Motor neuron (in vitro differentiated cells): ENCODE measurements at places on chromosomes 4 and X.

DNA sequence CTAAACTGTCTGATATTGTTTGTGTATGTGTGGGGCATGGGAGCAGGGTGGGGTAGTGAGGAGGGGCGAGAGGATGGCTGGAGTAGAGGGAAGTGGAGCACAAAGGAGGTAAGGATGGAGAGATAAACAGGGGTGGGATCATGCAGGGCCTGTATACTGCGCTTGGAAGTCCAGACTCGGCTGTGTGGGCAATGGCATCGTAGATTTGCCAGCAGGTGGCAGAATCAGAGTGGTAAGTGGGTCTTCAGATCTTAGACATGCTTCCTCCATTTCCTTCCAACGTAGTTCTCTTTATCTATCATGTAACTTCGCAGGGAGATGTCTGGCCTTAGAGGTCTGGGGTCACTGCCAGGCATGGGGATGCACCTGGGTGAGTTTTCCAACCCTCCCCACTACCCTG lies 155.5 kb downstream of the PDGFRA start:
- ATAC-seq = no peak

GRCh38 chr4:10011885-10012284 lies 9.4 kb downstream of the SLC2A9 start:
- no peak for ATAC-seq

DNA sequence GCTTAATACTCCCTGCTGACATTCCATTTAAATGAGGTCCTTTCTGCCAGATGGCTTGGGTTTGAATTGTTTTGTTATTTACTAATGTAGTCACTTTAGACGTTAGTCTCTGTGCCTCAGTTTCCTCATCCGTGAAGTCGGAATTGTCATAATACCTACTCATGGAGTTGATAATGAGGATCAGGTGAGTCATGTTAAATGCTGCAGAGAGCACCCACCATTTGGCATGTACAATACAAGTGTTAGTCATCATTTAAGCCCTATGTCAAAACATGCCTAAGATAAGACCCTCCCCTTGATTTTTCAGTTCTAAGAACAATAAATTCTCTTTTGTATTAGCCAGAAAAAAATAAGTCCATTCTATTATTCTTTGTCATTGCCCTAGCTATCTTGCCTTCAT lies 534.8 kb upstream of the HTR2C start:
- ATAC-seq = no peak

DNA sequence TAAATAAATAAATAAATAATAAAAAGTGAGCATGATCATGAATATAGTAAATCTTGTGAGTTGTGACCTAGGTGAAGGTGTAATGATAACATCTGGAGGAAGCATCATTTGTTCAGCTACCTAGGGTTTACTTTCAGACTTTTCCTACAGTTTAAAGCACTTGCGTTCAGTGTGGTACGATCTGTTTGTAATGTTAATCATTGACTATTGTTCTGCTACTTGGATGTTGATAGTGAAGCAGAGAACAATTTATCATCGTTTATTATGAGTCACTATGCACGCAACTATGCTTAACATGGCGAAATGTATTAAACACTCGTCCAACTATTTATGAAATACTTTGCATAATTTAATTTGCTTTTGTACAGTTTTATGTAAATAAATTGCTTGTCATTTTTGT lies 426.2 kb downstream of the PCDH7 start:
- no peak for ATAC-seq

DNA sequence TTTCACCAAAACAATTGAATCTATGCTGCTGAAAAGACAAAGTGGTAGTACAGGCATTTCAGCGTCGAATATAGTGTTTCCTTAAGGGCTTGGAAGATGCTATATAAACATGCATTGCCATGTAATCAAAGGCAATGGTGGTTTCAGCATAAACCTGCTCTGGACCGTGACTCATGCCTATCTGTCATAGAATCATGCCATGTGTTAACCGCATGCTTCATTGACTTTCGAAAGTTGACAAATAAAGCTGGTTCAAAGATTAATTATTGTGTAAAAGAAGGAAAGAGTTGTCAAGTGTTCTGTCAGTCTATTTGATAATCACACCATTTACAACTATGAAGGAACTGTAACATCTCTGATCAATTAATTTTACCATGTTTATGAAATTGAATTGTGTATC lies 83.2 kb downstream of the FUNDC1 start:
- no peak for ATAC-seq

DNA sequence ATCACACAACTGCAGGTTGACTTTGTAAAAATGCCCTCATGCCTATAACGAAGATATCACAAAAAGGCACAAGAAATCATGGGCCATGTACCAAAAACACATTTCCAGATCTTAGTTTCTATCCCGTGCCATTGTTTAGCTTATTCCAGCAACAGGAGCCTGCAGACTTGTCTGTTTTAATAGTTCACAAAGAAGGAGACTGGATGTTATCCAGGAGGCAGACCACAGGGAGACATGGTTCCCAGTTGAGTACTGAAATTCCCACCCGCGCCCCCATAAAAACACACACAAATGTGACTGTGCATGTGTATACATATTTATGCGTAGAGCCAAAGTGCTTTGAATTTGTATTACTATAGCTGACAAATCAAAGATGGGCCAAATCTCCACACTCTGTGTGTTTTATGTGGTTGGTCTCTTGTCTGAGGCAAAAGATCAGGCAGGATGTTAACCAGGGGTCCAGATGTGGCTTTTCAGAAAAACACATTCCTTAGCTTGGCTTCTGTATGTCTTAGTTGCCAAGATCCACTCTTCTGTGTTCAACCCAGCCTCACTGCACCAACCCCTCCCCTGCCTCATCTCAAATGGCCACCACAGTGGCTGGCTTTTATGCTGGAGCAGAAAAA lies 469.2 kb upstream of the DIPK2B start:
- ATAC-seq = no peak

DNA sequence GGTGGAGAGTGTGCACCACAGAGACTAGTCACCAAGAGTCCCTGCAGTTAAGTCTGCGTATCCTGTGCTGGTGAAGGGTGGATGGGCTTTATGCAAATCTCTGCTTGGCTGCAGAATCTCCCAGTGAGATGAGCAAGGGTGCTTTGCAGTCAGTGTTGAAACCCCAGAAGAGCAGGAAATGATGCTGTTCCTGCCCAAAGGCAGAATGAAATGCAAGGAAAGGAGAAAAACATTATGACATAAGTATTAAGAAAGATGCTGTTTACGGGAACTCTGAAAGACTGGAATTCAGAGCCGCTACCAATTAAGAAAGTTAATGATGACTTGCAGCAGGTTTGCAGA lies 25.4 kb upstream of the ACSL1 start:
- no peak for ATAC-seq

DNA sequence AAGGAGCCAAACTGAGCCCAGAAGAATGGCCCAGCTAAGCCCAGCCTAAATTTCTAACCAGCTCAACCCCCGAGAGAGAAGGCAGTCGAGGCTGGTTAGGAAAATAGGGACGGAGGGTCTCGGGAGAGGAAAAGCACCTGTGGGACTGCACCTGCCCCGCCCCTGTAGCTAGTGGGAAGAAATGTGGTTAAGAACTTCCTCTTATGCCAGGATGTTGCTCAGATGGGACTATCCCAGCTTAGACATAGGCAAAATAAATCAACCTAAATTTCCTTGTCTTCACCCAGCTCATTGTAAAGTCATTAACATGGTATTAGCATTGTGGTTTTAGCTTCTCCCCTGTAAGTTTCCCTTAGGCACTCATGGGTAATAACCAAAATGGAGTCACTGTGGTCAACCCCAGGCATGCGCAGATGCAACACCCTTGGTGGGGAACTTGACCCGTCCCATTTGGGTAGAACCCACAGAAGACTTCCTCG lies 86.8 kb downstream of the ZNF718 start:
- no peak for ATAC-seq

- no peak for ATAC-seq
These were observed 155.2 kb upstream of the SPIN4 start for GRCh38 chrX:63506320-63506719.
